CD4-positive, alpha-beta T cell treated with Interleukin-6 at 100 ng/mL for 8 hours (primary cell): ENCODE measurements at places on chromosomes 2 and 18.

- DNase-seq: no peak
Measured at GRCh38 chr2:230879891-230880290, 15.1 kb downstream of the ITM2C start.

DNA sequence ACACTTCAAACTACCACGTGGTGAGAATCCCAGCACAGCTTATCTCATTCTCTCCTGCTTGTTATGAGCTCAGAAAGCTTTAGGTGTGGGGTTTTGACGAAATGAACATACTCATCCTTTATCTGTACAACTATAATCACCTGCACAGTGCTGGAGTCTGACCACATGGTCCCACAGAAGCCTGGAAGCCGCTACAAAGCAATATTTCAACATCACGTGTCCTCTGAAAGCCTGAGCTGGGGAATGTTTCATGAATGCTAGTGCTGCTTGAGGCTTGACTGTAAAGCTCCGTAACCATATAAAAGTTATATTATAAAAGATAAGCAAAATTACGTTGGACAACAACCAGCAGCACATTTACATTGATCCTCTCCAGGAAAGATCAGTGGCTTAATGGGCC lies 43.9 kb downstream of the PIEZO2 start:
- no peak for DNase-seq

DNA sequence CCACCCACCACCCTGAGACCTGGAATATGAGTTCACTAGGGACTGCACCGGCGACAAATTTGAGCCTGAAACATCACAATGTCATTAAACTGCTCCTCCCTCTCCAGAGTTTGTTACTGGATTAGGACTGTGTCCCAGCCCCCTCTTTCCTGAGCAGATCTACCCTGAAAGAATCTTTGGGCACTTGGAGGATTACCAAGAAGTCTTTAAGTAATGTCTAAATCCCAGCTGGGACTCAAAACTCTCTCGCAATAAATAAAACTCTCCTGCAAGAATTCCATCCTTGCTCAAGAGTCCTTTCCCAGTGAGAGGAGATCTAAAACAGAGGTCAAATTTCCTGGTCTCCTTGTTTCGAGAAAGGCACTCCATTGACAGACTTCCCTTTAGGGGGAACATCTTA lies 20.9 kb downstream of the GKN2 start:
- no peak for DNase-seq

DNA sequence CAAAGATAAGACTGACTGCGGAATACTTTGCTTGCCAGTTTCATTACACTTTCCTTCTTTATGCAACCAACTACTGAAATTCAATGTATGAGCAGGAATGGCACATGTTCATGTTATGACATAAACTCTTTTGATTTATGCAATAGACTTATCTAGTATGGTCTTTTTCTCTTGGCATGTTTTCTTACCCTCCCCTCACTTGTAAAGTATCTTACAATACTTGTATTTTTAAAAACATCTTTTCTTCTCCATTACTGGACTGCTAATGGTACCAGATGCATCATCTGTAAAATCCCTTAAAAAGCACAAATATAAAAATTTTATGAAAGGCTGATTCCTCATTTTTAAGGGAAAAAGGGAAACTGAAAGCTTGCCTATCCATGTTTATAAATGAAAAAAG lies 373.8 kb downstream of the ZEB2 start:
- no peak for DNase-seq

GRCh38 chr2:144323946-144324345 lies 196.0 kb downstream of the ZEB2 start:
- DNase-seq: no peak

DNA sequence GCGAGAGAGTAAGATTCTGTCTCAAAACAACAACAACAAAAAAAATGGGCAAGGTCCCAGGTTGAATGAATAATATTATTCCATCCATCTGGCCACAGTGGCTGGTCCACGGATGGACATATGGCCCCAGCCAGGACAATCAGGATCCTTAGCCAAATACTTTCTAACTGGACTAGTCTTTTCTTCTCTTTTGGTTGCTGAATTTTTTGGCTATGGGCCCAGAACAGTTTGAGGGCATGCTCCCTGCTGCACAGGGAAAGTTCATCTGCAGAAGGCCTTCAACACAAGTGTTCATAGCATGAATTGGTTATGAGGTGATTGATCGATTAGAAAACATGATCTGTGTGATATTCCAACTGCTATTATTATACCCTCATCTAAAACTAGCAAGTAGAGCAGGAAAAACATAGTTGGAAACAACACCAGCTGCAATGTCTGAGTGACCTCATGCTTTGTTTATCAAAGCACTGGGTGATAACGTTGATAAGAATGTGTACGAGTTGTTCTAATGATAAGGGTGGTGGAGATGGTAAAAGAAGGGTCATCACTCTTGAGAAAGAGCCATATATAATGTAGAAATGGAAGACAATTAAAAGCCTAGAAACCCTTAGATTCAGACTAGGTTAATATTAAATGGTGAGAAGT lies 47.8 kb upstream of the RNF103 start:
- no peak for DNase-seq

DNA sequence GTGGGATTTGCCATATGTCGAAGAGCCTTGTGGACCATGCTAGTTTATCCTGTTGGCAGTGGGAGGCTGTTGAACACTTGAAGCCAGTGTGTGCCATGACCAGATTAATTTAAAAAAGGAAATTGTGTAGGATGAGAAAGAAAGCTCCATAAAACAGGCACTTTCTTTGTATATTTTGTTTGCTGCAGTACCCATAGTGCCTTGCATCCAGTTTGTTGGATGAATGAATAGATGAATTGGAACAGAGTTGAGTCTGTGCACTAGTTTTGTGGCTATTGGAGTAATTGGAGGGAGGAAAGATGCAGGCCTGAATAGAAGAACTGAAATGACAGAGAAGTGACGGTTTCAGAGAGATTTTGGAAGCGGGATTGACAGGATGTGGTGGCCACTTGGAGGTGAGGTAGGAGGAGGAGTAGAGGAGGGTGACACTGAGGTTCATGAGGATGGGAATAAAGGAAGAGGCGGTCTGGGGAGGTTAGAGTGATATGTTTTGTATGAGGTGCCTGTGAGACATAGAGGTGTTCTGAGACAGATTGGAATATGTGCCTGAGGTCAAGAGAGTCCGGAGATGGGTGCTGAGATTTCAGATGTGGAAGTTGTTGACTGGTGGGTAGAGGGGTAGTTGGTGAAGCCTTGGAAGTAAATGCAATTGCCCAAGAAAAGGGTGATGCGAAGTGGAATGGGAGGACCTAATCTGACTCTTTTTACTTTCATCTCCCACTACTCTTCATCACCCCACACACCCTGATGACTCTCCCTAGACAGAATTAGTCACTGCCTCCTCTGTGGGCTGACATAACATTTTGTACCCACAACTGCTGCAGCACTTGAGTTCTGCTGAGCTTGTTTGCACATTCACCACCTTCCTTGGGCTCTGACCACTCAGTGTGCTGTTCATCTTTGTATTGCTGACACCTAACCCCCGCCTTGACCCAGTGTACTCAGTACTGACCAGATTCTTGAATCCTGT lies 5.1 kb downstream of the DGUOK start:
- no peak for DNase-seq

GRCh38 chr2:231539991-231540390 lies 9.7 kb upstream of the NMUR1 start:
- DNase-seq: no peak

GRCh38 chr2:130896813-130897212 lies 60.1 kb downstream of the ARHGEF4 start:
- no peak for DNase-seq
